ENCODE measurements at places on chromosomes 2 and 18. TPM values are rescaled to one million over a fixed set of nuclear protein-coding genes. Genes with fewer than 3 reads are reported as not detected.

The RNF152 gene
- 0.49 TPM for total RNA-seq

The LRRTM1 gene
- not detected for total RNA-seq

The SRD5A2 gene
- not detected for total RNA-seq

DNA sequence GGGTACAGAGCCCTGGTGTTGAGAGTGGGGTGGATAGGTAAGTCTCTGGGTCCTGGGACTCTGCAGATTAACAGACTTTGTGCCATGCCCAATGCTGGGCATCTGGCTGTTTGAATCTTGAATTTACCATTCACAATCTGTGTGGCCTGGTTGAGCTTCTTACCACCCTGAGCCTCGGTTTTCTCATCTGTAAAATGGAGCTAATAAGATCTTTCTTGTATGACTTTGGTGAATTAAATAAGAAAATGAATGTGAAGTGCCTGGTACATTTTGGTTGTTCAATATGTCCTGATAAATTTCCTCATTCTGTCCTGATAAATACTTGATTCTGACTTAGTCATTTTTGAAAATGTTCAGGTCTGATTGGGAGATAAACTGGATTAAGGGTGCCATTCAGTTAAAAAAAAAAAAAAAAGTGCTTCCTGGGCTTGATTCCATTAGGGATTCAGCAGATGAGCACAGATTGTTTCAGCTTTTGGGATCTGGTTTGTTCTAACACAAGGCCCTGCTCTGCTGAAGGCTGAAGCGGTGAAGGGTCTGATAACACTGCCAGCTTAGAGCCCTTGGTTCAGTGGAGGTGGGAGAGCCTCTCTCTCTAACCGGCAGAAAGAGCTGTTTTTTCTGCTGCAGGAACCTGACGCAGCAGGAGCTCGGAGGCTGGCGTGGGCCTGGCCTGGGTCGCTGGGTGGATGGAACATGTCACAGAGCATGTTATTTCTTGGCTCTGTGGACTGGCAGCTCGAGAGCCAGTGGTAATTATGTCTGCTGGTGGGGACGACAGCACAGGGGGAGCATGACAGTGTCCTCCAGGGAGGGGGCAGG lies 84.5 kb upstream of the MCFD2 start:
- H3K4me1 ChIP-seq = peaks cover 21% of the 10 kb centered on the region
- DNase-seq = no peak
- no peak overlapping the region for H3K4me3 ChIP-seq

DNA sequence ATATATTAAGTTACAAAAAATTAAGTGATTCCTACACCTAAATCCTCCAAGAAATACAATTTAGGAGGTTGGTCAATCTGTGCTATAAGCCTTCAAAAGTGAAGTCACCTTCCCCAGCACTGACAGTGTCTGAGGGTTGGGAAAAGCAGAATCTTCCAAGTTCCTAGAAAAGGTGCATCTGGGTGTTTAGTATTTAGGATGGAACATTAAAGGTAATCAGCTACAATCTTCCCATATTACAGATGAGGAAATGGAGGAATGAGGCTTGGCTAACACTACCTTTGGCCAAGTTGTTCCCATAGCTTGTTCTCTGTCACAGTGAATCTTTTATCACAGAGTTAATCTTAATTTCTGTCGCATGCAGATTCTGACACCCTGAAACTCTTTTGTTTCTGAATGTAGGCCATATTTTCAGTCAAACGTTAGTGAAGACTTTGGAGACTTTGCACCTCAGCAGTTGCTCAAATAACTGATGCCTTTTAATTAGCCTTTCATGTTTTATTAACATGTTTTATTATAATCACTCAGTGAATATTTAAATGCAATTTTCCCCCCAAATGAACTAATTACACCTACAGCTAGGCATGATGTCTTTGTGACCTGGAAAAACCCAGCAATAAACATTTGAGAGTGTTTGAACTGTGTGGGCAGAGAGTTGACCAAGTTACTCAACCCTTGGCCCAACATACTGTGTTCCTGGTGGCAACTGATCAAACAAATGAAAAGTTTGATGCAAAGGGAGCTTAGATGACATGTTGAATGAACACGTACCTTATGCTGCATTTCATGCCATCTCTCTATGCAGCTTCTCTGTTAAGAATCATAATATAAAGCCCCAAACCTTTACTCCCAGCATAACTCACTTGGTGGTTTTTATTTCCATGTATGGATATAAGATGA lies 17.6 kb downstream of the FN1 start:
- H3K27ac ChIP-seq = no peak overlapping the region
- no peaks in the 10 kb centered on the region for H3K4me1 ChIP-seq
- H3K4me3 ChIP-seq = no peak overlapping the region
- H3K27me3 ChIP-seq = peaks cover 6% of the 10 kb centered on the region

DNA sequence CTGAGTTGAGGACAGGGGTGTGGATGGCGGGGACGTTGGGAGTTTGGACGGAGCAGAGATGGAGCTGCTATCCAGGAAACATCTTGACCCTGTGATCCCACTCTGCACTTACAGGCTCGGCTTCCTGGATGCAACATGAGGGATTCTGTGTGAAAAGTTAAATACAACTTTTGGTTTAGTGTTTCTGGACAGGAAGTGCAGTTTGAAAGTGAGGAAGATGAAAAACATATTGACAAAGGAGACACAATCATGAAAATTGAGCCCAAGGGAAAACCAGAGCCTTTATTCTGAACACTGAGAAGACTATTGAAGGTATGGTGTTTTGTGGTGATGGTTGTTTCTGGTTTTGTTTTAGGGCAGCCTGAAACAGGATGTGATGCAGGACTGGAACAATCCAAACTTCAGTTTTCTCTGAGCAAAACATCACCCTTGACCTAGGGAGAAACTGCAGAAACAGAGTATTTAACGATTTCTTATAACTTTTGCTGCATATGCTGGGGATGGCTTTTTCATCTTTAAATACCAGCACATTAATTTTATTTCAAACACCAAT lies 76.5 kb upstream of the RFX8 start:
- H3K27ac ChIP-seq = no peak overlapping the region
- no peak overlapping the region for H3K4me3 ChIP-seq
- no peak for DNase-seq
- H3K36me3 ChIP-seq = no peaks in the 10 kb centered on the region

GRCh38 chr2:151238527-151239487 lies 22.9 kb downstream of the RBM43 start:
- H3K27me3 ChIP-seq = no peaks in the 10 kb centered on the region
- H3K4me1 ChIP-seq = no peaks in the 10 kb centered on the region
- no peak overlapping the region for H3K4me3 ChIP-seq
- no peaks in the 10 kb centered on the region for H3K36me3 ChIP-seq

DNA sequence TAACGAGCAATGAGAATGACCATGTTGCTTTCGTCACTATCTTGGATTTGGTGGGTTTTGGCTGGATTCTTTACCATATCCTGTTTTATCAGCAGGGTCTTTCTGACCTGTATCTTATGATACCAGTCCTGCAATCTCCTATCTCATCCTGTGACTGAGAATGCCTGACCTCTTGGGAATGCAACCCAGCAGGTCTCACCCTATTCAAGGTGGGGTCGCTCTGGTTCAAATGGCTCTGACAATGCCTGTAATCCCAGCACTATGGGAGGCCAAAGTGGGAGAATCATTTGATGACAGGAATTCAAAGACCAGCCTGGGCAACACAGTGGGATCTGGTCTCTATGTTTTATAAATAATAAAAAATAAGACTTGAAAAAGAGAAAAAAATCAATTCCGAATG lies 173.5 kb downstream of the ACTR3 start:
- H3K27ac ChIP-seq = no peak overlapping the region
- H3K27me3 ChIP-seq = no peaks in the 10 kb centered on the region
- DNase-seq = no peak
- no peaks in the 10 kb centered on the region for H3K4me1 ChIP-seq
- no peak overlapping the region for H3K4me3 ChIP-seq

GRCh38 chr2:235570966-235571692 lies 77.3 kb downstream of the AGAP1 start:
- no peak overlapping the region for H3K4me3 ChIP-seq
- H3K4me1 ChIP-seq = no peaks in the 10 kb centered on the region
- H3K36me3 ChIP-seq = no peaks in the 10 kb centered on the region
- H3K27me3 ChIP-seq = no peaks in the 10 kb centered on the region
- no peak for DNase-seq

DNA sequence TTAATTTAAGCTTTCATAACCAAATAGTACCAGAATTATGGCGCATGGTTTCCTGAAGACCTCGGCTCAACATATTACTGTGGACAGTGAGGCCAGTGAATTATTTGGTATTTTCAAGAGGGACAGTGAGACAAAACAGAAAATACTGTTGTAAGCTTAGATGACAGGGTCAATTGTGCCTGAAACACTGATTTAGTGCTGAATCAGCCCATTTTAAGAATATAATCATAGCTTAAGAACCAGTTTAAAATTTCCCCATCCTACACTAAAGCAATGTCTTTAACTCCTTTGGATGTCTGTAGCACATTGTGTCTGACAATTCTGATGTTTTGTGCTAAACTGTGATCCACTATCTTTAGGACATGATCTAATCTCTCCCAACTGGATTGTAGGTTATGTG lies 4.6 kb downstream of the ITGA6 start:
- no peak overlapping the region for H3K27ac ChIP-seq
- no peak overlapping the region for H3K4me3 ChIP-seq
- H3K36me3 ChIP-seq = no peaks in the 10 kb centered on the region
- H3K27me3 ChIP-seq = no peaks in the 10 kb centered on the region
- peaks cover 62% of the 10 kb centered on the region for H3K4me1 ChIP-seq
- no peak for DNase-seq

- H3K4me3 ChIP-seq = no peak overlapping the region
- H3K27ac ChIP-seq = no peak overlapping the region
- peaks cover 8% of the 10 kb centered on the region for H3K4me1 ChIP-seq
- no peaks in the 10 kb centered on the region for H3K27me3 ChIP-seq
- no peak for DNase-seq
- no peaks in the 10 kb centered on the region for H3K36me3 ChIP-seq
These were observed 7.3 kb upstream of the NR4A2 start for GRCh38 chr2:156339865-156340264.

DNA sequence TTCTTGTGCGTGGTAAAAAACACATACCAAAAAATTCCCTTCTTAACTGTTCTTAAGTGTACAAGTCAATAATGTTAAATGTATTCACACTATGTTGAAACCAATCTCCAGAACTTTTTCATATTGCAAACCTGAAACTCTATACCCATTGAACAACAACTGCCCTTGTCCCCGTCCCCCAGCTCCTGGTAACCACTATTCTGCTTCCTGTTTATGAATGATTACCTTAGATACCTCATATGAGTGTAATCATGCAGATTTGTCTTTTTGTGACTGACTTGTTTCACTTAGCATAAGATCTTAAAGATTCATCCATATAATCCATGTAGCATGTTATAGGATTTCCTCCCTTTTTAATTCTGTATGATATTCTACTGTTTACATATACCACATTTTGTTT lies 59.9 kb downstream of the NAT8 start:
- no peak overlapping the region for H3K27ac ChIP-seq
- no peak overlapping the region for H3K4me3 ChIP-seq
- H3K36me3 ChIP-seq = no peaks in the 10 kb centered on the region
- no peak for DNase-seq
- no peaks in the 10 kb centered on the region for H3K4me1 ChIP-seq

- H3K4me1 ChIP-seq = peaks cover 20% of the 10 kb centered on the region
- no peak overlapping the region for H3K27ac ChIP-seq
- H3K27me3 ChIP-seq = peaks cover 3% of the 10 kb centered on the region
- no peak for DNase-seq
- no peaks in the 10 kb centered on the region for H3K36me3 ChIP-seq
These were observed 1.5 kb downstream of the RHOB start for GRCh38 chr2:20448246-20448976.

- peak overlapping the region; percentile 71 for H3K4me3 ChIP-seq
- no peaks in the 10 kb centered on the region for H3K27me3 ChIP-seq
- DNase-seq = peak; percentile 68
These were observed 682 bp downstream of the DUSP2 start for GRCh38 chr2:96144481-96145035.

The RESP18 gene
- total RNA-seq = not detected

The MAP3K19 gene
- not detected for total RNA-seq

DNA sequence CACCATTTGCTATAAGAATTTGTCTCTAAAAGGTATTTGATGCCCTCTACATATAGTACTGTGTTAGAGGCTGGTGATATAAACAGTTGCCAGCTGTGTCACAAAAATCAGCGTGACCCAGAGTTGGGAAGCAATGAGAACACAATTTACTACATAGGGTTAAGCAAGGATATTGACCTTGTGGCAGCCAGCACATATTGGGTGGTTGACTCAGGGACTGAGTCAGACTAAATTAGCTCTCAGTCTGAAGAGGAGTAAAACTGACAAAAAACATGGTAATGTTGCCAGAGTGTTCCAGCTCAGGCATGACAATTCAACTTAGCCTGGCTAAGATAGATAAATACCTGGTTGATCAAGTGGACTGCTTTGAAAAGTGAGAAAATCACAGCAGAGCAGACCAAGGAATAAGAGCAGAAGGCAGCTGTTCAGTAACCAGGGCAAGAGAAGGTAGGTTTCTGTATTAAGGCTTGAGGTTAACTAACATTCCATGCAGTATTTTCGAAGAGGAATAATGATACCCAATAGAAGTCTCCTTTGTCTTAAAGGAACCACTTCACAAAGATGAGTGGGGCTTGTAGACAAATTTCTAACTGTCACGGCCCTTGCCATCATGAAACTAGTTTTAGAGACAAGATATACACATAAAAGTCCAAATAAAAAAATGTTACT lies 108.2 kb upstream of the ERBB4 start:
- H3K4me1 ChIP-seq = no peaks in the 10 kb centered on the region
- DNase-seq = no peak
- H3K4me3 ChIP-seq = no peak overlapping the region
- H3K27me3 ChIP-seq = no peaks in the 10 kb centered on the region
- H3K27ac ChIP-seq = no peak overlapping the region

The GFPT1 gene
- total RNA-seq = 13.9 TPM

GRCh38 chr18:10239103-10239502 lies 215.3 kb upstream of the APCDD1 start:
- H3K4me1 ChIP-seq = no peaks in the 10 kb centered on the region
- no peak overlapping the region for H3K27ac ChIP-seq
- no peak overlapping the region for H3K4me3 ChIP-seq
- H3K36me3 ChIP-seq = no peaks in the 10 kb centered on the region
- no peaks in the 10 kb centered on the region for H3K27me3 ChIP-seq
- no peak for DNase-seq

DNA sequence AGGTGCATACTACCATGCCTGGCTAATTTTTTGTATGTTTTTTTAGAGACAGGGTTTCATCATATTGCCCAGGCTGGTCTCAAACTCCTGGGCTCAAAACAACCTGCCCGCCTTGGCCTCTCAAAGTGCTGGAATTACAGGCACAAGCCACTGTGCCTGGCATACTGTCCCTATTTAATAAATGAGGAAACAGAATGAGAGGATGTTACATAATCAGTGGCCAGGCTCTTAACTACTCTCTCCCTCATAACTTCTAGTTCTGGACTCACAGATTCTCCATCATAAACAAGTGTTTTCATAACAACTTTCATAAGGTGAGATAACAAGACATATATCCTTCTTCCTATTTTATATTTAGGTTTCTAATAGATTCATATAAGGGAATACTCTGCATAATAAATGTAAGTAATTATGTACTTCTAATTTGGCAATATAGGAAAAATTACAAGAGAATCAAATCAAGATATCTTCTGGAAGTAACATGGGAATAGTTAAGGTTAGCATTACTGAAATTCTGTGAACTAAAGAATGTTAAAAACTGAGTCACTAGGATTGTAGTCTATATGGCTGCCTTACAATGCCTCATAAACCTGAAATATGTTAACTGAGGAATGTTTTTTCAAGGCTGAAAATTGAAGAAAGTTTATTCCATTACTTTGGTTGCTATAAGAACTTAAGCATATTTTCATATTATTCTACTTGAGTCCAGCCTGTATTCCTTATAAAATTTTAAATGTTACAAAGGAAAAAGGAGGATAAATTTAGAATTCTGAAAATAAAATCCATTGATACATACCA lies 71.3 kb downstream of the SLC25A12 start:
- no peak overlapping the region for H3K27ac ChIP-seq
- H3K4me3 ChIP-seq = no peak overlapping the region
- peaks cover 3% of the 10 kb centered on the region for H3K36me3 ChIP-seq
- no peaks in the 10 kb centered on the region for H3K4me1 ChIP-seq
- no peak for DNase-seq
- H3K27me3 ChIP-seq = no peaks in the 10 kb centered on the region
